Upper lobe of left lung (tissue), 6 donors: ENCODE measurements at places on chromosomes 6 and 20. TPM values are rescaled to one million over a fixed set of nuclear protein-coding genes. Genes with fewer than 3 reads are reported as not detected.
A peak's percentile ranks its signal among the peaks of the same experiment; 100 is the strongest.

LAMP5 gene
- not detected for total RNA-seq

DNA sequence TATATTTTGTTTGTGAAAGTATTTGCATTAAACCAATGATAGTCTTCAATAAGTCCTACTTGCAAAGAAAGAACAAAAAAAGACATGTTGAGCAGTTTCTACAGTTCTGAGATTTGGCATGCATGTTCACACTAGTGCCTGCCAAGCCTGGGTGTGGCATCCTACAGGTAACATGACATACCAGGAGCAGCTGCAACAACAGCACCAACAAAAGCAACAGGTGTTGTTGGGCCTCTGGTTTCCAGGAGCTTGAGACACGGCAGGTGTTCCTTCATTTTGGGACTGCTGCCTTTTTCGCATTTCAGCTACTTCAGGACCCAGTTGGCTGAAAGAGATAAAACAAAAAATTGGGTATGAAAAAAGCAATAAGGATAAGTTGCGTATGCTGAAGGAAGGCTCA is 41.2 kb upstream of the MTRF1L start:
- no peak for DNase-seq

- no peak for DNase-seq
Measured at GRCh38 chr20:11544029-11544678, 373.5 kb upstream of the BTBD3 start.

- DNase-seq = no peak
Measured at GRCh38 chr6:113112086-113112485, 745.1 kb upstream of the MARCKS start.

GRM1 gene
- total RNA-seq = not detected

LPA gene
- total RNA-seq = not detected

PRL gene
- not detected for total RNA-seq

SRMS gene
- total RNA-seq = not detected

HLA-DMB gene
- 233 TPM for total RNA-seq

DNA sequence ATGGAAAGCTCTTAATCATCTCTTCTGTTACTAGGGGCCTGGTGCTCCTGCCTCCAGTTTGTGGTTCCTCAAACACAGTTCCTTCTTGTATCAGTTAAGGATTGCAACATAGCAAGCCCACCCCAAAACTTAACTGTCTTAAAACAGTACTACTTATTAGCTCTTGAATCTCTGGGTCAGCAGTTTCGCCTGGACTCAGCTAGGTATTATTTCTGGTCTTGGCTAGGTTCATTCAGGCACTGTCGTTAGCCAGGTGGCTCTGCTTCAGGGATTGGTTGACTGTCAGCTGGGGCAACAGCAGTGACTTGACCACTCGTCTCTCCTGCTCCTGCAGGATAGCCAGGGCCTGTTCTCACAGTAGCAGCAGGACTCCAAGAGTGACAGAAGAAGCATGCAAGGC is 30.0 kb upstream of the RALY start:
- DNase-seq = no peak

DNA sequence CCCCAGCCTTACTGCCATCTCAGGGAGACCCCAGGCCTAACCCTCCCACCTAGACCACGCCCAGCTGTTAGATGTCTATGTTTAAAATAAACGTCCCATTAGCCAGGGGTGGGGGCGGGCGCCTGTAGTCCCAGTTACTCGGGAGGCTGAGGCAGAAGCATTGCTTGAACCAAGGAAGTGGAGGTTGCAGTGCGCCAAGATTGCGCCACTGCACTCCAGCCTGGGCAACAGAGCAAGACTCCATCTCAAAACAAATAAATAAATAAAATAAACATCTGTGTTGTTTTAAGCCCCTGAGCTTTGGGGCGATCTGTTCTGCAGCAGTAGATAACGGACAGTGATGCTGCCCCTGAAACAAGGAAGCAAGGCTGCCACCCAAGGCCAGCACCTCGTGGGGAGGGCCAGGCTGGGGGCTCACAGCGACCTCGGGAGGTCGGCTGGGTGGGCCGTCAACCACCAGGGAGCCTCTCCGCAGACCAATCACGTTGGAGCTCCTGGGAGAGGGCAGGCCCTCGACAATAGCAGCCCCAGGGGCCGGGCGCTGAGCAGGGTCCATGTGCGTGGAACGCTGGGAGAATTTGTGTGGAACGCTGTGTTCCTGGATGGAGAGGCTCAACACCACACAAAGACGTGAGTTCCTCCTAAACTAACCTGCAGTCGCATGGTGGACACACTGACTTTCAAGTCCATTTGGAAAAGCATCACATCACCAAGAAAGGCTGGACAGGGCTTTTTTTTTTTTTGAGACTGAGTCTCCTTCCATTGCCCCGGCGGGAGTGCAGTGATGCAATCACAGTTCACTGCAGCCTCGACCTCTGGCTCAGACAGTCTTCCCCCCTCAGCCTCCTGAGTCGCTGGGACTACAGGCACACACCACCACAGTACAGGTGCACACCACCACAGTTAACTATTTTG is 1.0 kb upstream of the HELZ2 start:
- DNase-seq = no peak

TSBP1 gene
- not detected for total RNA-seq

GRCh38 chr20:23228912-23229311 is 121.7 kb upstream of the NXT1 start:
- no peak for DNase-seq

DNA sequence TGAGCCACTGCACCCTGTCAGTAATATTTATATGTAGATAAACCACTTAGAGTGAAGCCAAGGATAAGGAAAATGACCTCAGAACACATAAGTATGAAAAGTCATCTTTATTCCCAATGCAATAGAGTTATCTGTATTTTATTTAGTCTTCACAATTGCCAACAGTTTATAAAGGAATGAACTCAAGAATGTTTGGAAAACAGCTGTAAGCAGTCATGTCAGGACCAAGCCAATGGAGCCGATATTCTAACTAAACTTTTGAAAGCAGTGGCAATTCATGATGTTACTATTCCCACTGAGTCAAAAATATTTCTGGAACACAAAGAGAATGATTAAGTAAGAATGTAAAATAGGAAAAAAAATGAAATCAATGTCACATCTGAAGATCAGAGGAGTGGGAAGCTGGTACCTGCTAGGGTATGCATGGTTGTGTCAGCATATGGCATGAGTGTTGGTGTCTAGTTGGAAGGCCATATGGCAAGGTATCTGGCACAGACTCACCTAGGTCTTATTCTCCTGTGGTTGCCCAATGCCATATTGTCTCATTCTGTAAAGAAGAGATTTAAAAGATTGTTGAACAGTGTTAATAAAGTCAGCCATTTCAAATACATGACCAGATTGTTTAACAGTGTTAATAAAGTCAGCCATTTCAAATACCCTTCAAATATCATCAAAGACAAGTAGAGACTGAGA is 118.2 kb downstream of the ADAT2 start:
- no peak for DNase-seq

GRCh38 chr6:52512199-52512598 is 64.7 kb downstream of the TRAM2 start:
- DNase-seq = no peak

DNA sequence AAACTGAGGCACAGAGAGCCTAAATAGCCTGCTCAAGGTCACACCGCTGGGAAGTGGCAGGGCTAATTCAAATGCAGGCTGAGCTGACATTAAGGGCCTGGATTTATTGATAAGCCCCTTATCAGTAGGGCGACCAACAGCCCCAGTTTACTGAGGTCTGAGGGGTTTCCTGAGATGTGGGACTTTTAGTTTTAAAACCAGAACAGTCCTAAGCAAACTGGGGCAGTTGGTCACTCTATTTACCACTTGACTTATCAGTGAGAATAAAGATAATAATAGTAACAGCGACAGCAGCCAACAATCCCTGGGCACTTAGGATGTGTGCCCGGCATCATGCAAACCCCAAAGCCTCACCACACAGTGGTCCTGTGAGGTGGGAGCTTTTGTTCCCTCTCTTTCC is 27.6 kb downstream of the PREX1 start:
- no peak for DNase-seq

- no peak for DNase-seq
Measured at GRCh38 chr20:23139524-23139923, 53.4 kb upstream of the CD93 start.

PRKN gene
- 5.2 TPM for total RNA-seq

SOX18 gene
- total RNA-seq = 22.6 TPM

GRCh38 chr20:46359233-46359751 is 47.1 kb downstream of the ELMO2 start:
- DNase-seq = no peak

- DNase-seq = no peak
Measured at GRCh38 chr20:55456316-55456940, 548.9 kb downstream of the CBLN4 start.

GRCh38 chr6:143682805-143683204 is 5.0 kb downstream of the PHACTR2 start:
- no peak for DNase-seq

DNA sequence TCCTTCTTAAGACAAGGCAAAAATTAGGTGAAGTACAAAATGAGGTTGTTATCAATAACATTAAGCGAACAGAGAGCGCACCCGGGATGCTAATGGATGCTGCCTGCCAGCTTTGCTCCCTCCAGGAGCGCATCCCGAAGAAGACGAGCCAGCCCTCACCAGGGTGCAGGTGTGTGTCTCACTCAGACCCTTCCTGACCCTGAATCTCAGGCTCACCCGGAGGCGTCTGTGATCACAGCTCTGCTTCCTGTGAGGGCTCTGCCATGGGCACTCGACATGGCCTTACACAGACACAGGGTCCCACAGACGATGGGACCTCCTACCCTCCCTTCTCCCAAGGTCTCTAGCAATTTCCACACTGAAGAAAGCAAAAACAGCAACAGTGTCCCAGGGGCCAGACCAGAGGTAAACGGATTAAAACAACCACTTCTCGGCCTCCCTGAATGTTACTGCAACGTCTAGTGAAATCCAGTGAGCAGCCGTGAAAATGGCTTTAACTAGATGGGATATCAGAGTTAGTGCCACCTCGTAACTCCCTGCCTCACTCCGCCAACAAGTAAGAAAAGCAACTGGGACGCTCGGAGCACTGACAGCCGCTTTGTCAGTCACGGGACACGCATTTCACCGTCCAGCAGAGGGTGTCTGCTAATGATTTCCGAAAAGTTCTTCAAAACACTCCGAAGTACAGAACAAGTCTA is 11.7 kb downstream of the ZBTB46 start:
- no peak for DNase-seq

GRCh38 chr20:48149902-48150301 is 364.6 kb upstream of the SULF2 start:
- DNase-seq = no peak

GRCh38 chr6:14664112-14664601 is 546.6 kb downstream of the CD83 start:
- DNase-seq = no peak

PEDS1 gene
- 59.3 TPM for total RNA-seq

- DNase-seq = no peak
Measured at GRCh38 chr6:21538186-21538798, 55.3 kb upstream of the SOX4 start.

PSMB1 gene
- 126 TPM for total RNA-seq

SLC25A27 gene
- total RNA-seq = 11.8 TPM

DLL1 gene
- 3.8 TPM for total RNA-seq

- no peak for DNase-seq
Measured at GRCh38 chr6:3072798-3073197, 4.5 kb downstream of the RIPK1 start.

DNA sequence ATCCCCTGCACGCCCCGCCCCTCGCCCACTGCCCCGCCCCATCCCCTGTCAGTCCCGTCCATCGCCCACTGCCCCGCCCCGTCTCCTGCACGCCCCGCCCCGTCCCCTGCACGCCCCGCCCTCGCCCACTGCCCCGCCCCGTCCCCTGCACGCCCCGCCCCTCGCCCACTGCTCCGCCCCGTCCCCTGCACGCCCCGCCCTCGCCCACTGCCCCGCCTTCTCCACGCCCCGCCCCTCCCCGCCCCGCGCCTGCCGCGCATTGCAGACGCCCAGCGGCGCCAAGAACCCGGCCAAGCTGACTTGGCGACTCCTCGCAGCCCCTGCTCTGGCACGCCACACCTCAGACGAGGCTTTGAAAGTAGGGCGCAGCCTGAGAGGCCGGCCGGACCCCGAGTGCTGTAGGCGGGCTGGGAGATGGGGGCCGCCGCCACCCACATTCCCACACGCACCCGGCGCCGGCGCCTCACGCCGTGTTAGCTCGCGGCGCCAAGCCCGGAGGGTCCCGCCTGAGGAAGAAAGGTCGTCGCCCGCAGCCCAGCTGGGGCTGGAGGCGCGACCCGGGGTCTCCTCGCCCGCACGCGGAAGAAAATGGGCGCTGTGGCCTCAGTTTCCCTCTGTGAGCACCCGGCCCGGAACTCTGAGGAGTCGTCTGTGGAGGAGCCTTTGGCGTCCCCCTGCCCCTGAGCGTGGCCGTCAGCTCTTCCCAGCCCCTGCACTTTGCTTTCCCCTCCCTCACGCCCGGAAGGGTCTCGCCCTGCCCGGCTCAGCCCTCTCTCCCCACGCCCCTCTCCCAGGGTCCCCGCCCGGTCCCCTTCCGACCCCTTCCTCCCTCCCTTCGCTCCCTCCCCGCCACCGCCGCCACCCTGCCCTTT is at the start of gene RAD21L1:
Gene RAD21L1, plus strand, starts transcription at position 262 of the 872 bp plus-strand sequence. CDS start 2,410 bp downstream, outside the sequence.
- peak; percentile 84 for DNase-seq

- DNase-seq = no peak
Measured at GRCh38 chr6:159074120-159074684, 29.4 kb upstream of the TAGAP start.

GRCh38 chr6:168457653-168457934 is 16.6 kb downstream of the SMOC2 start:
- no peak for DNase-seq

- no peak for DNase-seq
Measured at GRCh38 chr6:113699239-113699638, 157.9 kb upstream of the MARCKS start.

DNA sequence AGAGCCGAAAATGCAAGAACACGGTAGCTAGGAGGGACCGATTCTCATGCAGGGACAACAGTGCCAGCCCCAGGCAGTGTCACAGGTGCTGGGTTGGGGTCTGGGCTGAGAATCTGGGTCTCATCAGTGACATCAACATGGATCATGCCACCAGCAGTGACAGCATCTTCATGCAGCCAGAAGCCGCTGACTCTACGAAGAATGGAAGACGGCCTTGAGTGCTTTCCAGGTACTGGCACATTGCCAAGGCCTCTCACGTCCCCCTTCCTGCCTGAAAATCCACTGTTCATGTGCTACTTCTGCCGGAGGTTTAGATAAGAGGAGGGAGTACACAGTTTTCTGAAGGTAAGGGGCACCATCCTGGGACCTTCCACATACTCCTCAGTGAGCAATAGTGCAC is 141.1 kb upstream of the FOXQ1 start:
- no peak for DNase-seq

DNA sequence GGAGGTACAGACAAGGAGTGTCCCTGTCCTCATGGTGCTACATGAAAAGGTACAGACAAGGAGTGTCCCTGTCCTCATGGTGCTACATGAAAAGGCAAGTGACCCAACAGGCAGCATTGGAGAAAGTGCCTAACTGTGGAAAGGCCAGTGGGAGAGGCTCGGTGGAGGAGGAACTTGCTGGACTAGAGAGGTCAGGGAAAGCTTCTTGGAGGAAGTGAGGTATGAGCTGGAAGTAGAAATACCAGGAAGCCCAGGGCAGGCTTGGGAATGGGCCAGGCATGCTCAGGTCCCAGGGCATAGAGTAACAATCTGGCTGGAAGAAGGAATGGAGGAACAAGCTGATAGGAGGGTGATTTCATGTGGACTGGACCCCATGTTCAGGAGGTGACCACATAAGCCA is 59.8 kb upstream of the FNDC1 start:
- DNase-seq = no peak

- DNase-seq = no peak
Measured at GRCh38 chr6:129662406-129662766, 47.6 kb downstream of the ARHGAP18 start.
